Occipital lobe (tissue), 3 donors: ENCODE measurements at places on chromosomes 2 and 18. TPM values are rescaled to one million over a fixed set of nuclear protein-coding genes. Genes with fewer than 3 reads are reported as not detected.

DUSP19 gene
- total RNA-seq = 19.3 TPM

POTEJ gene
- total RNA-seq = not detected

DCAF17 gene
- total RNA-seq = 88.4 TPM

OSBPL1A gene
- total RNA-seq = 63.9 TPM

CAPN14 gene
- total RNA-seq = 1.4 TPM

OSR1 gene
- 4.4 TPM for total RNA-seq

FBLN7 gene
- 0.62 TPM for total RNA-seq

- no peak for DNase-seq
These were observed 5.6 kb downstream of the DNAJB2 start for GRCh38 chr2:219284501-219285372.

- no peak for DNase-seq
These were observed 131.8 kb upstream of the KYNU start for GRCh38 chr2:142745691-142746090.

- no peak for DNase-seq
These were observed 100.6 kb downstream of the UPP2 start for GRCh38 chr2:158202161-158202815.

- DNase-seq = no peak
These were observed 193.8 kb downstream of the FAM210A start for GRCh38 chr18:13532406-13533075.

GRCh38 chr2:56684327-56684726 is 500.5 kb downstream of the CCDC85A start:
- no peak for DNase-seq

DNA sequence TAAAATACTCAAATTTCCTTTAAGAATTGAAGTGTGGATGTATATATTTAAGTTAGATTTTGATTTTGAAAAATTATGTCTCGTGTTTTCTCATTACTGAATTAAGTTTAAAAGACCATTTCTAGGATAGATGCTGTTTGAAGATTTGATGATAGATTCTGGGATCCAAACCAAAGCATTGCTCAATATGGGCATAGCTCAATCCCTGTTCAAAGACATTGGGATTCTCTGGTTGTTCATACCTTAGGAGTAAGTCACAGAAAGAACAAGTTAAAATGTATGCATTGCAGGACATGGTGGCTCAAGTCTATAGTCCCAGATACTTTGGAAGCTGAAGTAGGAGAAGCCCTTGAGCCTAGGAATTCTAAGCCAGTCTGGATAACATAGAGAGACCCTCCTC is 622.3 kb downstream of the ADCYAP1 start:
- no peak for DNase-seq

GRCh38 chr2:96596596-96596995 is 41.5 kb downstream of the KANSL3 start:
- no peak for DNase-seq

GRCh38 chr2:162297925-162298552 is 20.4 kb downstream of the IFIH1 start:
- DNase-seq = no peak

- no peak for DNase-seq
These were observed 21.2 kb upstream of the EPAS1 start for GRCh38 chr2:46275995-46276394.

GRCh38 chr18:74069178-74070050 is 78.2 kb downstream of the FBXO15 start:
- no peak for DNase-seq

GRCh38 chr2:28032816-28033215 is 142.3 kb downstream of the BABAM2 start:
- no peak for DNase-seq

DNA sequence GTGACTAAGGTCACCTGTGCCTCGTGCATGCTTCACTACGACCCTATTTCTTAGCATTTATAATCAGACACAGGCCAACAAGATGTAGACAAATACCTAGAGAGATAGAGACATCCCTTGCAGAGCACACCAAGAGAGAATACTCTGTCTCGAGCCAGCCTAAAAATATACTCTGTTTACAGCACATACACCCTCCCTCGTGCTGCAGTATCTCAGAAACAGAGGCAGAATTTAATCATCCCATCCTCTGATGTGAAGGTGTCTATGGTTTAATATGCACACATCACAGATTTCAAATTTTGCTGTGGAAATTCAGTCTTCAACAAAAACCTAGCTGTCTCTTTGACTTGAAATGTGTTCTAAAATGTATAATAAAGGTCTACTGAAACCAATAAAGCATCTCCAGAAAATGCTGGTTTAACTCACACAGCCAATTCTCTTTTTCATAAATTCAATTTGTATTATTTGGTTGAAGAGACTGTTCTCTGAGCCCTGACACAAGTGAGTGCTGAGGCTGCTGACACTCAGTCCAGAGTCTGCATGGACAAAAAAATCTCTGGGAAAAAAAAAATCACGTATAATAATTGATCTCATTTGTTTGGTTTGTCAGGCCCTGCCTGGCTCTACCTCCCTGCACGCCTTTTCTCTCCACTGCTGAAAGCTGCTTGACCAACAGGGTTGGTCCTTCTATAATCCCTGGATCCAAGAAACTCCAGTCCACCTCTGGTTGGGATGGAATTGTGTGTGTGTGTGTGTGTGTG is 142.0 kb upstream of the FSHR start:
- DNase-seq = no peak

- no peak for DNase-seq
These were observed 165.2 kb downstream of the AGPS start for GRCh38 chr2:177557794-177558193.

- peak; percentile 43 for DNase-seq
These were observed 31.9 kb upstream of the GALNT14 start for GRCh38 chr2:31170071-31170698.

GRCh38 chr2:98333922-98334321 is 12.3 kb upstream of the CNGA3 start:
- no peak for DNase-seq
